ENCODE measurements at places on chromosomes 5 and 9.

DNA sequence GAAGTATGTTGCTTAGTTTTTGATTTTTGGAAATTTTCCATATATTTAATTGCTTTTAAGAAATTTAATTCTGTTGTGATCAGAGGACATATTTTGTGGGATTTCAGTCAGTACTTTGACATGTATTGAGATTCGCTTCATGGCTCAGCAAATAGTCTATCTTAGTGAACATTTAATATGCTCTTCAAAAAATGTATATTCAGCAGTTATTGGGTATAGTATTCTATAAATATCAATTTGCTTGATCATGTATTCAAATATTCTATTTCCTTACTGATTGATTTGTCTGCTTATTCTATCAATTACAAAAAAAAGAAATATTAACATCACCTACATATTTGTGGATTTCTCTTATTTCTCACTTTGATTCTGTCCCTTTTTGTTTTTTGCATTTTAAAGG is 79.5 kb upstream of the HAND1 start:
- DNase-seq, result no peak

GRCh38 chr5:111461934-111462333 is 50.4 kb downstream of the STARD4 start:
- no peak for DNase-seq

DNA sequence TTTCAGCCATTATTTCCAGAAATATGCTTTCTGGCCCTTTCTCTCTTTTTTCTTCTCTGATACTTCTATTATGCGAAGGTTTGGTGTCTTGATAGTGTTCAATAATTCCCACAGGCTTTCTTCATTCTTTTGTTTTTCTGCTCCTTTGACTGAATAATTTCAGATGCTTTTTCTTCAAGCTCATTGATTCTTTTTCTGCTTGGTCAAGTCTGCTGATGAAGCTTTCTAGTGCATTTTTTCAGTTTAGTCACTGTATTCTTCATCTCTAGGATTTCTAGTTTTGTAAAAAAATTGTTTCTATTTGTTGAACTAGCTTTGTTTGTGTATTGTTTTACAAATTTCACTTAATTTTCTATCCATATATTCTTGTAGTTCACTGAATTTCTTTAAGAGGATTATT is 304.0 kb upstream of the TARS1 start:
- no peak for DNase-seq

DNA sequence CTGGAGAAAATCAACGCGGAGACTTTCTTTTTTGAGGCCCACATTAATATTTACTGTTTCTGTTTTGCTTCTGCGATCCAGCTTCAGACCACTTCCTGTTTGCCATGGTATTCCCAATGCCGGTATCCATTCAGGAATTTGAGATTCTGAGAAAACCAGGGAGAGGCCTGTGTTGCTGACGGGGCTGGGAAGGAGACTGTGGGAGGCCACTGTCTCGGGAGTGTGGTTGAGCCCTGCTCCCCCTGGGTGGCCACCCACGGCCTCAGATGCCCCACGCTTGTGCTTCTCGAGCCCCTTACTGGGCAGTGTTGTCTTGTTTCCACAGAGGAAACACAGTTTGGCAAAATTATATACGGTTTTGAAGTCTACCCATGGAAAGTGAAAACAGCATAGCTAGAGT is 403.6 kb upstream of the IRX2 start:
- DNase-seq, result no peak

DNA sequence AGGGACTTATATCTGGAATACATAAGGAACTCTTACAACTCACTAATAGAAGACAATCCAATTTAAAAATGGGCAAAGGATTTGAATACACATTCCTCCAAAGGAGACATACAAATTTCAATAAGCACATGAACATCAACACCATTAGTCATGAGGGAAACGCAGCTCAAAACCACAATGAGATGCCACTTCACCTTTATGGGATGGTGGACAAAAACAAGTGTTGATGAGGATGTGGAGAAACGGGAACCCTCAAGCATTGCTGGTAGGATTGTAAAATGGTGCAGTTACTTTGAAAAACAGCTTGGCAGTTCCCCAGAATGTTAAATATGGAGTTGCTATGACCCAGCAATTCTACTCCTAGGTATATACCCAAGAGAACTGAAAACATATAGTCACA is 72.7 kb upstream of the IER5L start:
- DNase-seq, result no peak

DNA sequence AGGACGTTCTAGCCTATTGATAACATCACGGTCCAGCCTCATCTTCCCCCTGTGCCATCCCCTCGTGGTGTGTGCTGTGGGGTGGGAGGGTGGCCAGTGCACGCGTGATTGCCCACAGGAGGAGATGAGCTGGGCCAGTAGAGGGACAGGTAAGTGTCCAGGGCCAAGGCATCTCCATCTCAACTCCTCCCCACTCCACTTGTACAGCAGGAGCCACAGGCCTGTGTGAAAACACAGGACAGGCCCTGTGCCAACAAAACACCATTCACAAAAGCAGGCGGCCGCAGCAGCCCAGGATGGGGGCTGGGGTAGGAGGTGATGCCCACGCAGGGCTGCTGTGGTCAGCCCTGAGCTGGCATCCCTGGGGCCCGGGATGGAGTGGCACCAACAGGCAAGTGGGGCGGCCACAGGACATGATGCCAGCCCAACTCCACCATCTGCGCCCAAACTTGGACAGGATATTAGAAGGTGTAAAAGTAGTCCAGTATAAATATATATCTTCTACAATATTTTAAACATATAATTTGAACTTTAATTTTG is 32.6 kb downstream of the TPPP start:
- no peak for DNase-seq

DNA sequence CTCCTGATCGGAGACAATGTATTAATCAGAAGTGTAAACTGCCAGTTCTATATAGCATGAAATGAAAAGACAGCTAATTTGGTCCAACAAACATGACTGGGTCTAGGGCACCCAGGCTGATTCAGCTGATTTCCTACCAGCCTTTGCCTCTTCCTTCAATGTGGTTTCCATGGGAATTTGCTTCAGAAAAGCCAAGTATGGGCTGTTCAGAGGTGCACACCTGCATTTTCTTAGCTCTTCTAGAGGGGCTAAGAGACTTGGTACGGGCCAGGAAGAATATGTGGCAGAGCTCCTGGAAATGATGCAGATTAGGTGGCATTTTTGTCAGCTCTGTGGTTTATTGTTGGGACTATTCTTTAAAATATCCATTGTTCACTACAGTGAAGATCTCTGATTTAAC is 22.4 kb downstream of the IL7R start:
- no peak for DNase-seq
